NCI-H2171 (cell line): ENCODE measurements at places on chromosomes 4 and X.

GRCh38 chr4:39638354-39639239, at the start of gene SMIM14:
SMIM14 (minus strand) TSS chr4:39638865; CDS start chr4:39605145, 33,720 bp downstream.
- DNase-seq: peak; percentile 86

GRCh38 chrX:132778917-132779316, 179.5 kb downstream of the HS6ST2 start:
- peak; percentile 11 for DNase-seq

- DNase-seq: no peak
These were observed 37.7 kb upstream of the MAGEB18 start for GRCh38 chrX:26100421-26100920.

DNA sequence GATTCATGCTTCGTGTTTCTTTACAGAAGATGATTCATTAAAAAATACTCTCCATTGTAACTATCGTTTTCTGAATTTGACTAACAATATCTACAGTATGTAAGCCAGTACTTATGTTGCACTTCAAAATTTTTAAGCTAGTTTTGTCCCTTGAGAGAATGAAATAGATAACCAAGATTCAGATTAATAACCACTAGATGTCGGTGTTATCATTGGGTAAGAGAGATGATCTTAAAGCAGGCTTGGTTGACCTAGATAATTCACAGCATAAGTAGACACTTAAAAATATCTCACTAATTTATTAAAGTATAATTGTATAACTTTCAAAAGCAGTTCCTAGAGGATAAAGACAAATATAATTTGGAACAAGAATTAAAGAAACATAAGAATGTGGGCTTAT, 430.9 kb downstream of the C4orf33 start:
- DNase-seq: no peak

- DNase-seq: no peak
These were observed 78.7 kb downstream of the RBM47 start for GRCh38 chr4:40550948-40551462.

GRCh38 chr4:6639137-6639680, 1.3 kb upstream of the MRFAP1 start:
- no peak for DNase-seq

DNA sequence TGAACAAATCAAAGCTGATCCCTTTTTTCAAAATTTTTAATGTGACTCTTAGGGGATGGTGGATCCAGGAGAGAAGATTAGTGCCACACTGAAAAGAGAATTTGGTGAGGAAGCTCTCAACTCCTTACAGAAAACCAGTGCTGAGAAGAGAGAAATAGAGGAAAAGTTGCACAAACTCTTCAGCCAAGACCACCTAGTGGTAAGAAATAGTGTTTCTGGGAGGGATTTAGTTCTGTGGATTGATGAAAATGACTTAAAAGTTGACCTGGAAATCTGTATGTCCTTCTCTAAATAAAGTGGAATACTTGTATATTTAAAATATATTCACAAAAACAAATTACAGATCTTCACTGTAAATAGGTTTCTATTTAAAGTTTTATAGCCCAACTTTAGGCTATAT, 29.2 kb downstream of the NUDT9 start:
- DNase-seq: no peak

DNA sequence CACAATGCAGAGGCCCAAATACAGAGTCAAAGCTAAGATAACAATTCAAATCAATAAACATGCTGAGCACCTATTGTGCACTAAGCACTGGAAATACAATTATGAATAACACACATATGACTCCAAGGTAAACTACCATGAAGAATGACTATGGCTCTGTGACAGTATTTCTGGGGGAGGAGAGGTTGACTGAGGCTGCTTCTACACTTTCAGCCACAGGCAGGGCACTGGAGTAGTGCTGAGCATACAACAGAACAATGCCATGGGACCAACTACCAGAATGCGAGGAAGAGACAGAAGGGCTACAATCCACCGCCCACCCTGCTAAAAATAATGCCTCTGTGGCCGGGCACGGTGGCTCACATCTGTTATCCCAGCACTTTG, 13.7 kb downstream of the TEC start:
- no peak for DNase-seq
